ENCODE measurements at places on chromosomes 1 and 21. TPM values are rescaled to one million over a fixed set of nuclear protein-coding genes. Genes with fewer than 3 reads are reported as not detected.

DNA sequence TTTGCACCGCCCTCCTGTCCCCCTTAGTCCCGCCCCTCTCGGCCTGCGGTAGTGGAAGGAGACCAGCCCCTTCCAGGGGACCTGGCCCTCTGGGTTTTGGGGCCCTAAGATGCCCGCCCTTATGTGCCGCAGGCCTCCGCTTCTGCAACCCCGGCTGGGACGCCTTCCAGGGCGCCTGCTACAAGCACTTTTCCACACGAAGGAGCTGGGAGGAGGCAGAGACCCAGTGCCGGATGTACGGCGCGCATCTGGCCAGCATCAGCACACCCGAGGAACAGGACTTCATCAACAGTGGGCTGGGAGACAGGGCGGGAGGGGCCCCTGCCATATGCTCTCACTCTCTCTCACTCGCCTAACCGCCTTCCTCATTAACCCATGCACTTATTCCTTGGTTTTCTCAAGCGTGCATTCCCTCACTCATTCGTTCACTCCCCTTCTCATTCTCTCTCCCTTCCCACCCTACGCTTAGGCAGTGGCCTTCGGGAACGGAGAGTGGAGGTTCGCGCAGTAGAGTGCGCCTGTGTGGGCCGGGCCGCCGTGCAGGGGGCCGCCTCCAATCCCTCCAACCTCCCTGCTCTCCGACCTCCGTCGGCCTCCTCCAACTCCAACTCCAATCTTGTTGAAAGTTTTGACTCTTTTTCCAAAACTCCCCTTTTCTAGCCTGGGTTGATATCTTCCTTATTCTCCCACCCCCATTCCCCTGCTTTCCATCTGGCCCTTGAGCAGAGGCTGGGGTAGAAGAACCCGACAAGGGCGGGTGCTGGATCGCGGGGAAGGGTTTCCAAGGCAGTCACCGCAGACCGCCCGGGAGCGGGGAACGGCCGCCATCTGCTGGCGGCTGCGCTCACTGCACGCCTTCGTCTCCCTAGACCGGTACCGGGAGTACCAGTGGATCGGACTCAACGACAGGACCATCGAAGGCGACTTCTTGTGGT lies 15.2 kb downstream of the BCAN start:
- DNase-seq = no peak

CADM3 gene
- 0.21 TPM for polyA plus RNA-seq

AJAP1 gene
- polyA plus RNA-seq = 1.0 TPM

AK4 gene
- 67.9 TPM for polyA plus RNA-seq

TCP10L gene
- polyA plus RNA-seq = 3.1 TPM

DNA sequence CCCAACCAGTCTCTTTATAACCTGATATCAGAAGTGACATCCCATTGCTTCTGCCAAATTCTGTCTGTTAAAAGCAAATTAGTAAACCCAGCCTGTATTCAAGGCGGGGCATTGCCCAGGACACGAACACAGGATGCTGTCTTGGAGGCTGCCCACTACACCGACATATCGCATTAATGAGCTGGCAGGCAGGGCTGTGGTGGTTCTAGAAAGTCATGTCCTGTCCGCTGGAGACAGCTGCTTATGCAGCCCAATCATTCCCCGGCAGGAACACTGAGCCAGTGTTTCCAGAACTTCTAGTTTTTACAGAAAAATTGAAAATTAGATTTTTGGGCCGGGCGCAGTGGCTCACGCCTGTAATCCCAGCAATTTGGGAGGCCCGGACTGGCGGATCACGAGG lies 19.3 kb downstream of the C1orf167 start:
- DNase-seq = no peak

FAM151A gene
- polyA plus RNA-seq = 38.1 TPM

DNA sequence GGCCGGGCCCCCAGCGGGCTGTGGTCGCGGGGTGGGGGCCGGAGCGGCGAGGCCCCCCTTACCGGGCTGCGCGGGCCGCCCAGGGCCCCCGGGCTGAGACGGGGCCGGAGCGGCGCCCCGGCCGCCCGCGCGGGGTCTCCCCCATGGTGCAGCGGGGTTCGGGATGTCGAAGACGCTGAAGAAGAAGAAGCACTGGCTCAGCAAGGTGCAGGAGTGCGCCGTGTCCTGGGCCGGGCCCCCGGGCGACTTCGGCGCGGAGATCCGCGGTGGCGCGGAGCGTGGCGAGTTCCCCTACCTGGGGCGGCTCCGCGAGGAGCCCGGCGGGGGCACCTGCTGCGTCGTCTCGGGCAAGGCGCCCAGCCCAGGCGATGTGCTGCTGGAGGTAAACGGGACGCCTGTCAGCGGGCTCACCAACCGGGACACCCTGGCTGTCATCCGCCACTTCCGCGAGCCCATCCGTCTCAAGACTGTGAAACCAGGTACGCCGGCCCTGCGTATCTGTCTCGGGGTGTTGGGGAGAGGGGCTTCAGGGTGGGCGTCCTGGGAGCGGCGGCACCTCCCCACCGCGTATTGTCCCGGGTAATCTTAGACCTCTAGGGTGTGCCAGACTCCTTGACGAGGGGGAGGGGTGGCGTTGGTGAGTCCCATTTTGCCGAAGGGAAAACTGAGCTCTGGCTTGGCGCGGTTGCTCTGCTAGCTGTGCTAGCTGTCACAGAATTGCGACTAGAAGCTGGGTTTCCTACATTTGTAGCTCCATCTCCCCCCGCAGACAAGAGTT lies 745 bp downstream of the MAGI3 start:
- DNase-seq = no peak

NBPF4 gene
- not detected for polyA plus RNA-seq

Measured in renal cortex interstitium (tissue), 15 donors.